Stimulated activated CD4-positive, alpha-beta T cell treated with anti-CD3 and anti-CD28 coated beads, Interleukin-1b, Interleukin-23, amount 100 ng/mL, for 4 hours (primary cell): ENCODE measurements at places on chromosomes 5 and 9.

- DNase-seq, result no peak
Measured at GRCh38 chr5:39977066-39977655, 552.4 kb upstream of the DAB2 start.

DNA sequence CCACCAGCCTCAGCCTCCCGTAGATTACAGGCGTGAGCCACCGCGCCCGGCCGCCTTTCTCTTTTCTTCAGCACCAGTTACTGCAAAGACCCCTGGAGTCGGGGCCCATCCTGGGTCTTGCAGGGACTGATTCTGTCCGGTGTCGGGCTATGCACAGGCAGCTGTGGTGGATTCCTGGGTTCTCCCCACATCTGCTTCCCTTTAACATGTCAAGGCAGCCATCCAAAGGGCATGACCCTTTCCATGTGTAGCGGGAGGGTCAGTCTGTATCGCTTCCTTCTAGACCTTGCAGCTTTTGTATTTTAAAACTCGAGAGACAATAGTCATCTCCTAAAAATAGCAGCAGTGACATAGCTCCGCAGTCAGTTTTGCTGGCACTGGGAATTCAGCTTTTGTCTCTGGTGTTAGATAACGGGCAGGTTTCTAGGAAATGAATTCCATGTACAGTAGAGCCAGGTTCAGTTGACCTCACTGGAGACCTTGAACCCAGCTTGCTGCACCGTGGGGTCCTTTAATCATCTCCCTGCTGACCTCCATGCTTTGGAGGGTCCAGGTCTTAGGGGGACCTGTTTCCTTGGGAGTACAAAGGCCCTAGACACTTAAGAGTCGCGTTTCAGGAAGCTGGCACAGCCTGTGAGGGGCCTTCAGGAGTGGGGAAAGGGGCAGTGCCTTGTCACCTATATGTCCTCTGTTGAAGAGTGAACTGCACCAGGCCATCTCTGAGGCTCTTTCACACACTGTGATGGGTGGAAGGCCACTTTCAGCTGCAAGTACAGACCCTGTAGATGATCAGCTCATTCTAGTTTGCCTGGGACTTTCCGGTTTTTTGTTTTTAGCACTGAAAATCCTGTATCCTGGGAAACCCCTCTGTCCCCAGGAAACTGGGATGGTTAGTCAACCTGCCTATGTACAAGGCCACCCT is 13.8 kb downstream of the ANKRD33B start:
- no peak for DNase-seq

DNA sequence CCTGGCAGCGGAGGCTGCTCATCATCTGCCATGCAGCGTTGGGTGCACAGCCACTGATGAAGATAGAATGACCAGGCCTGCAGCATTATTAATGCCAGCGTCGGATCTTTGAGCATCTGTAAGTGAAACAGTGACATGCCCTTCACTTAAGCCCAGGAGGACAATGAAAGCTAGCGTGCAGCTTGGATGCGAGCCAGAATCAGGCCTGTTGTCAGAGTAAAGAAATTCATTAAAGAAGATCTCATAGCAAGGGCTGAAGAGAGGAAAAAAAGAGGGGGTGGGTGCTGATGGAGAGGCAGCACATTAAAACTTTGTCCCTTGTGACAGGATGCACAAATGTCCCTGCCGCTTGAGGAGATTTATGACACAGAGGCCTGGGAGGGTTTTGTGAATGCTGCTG is 186.1 kb upstream of the MAST4 start:
- DNase-seq, result no peak

DNA sequence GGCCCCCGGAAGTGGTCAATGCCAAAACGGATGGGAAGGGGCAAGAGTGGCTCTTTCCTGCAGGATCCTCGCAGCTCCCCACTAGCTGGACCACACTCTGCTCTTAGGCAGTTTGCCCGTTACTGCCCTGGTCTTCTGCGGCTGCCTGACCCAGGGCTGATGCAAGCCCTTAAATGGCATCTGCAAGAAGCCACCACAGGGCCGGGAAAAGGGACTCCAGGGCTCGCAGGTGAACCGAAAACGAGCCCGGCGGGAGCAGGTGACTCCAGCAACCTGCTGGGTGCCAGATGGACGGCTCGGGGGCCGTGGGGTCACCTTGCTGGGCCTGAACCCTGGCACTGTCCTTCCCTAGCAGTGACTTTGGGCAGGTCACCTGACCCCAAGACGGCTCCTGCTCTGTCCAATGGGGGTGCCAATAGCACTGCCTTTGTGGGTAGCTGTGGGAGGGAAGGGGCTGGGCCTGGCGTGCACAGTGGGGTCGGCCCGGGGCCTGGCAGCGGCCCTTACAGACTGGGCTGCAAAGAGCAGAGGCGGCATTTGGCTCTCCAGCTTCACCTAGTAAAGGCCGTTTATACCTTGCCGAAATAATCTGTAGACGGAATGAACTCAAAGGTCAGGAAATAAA is 1.3 kb downstream of the TMEM250 start:
- DNase-seq, result no peak

GRCh38 chr9:115730845-115731244 is 422.7 kb upstream of the PAPPA start:
- no peak for DNase-seq

GRCh38 chr9:11676821-11677220 is 1016.4 kb upstream of the TYRP1 start:
- no peak for DNase-seq
